ENCODE measurements at places on chromosomes 4 and X.

- no peak for DNase-seq
Measured at GRCh38 chr4:167183036-167183435, 51.3 kb downstream of the SPOCK3 start.

DNA sequence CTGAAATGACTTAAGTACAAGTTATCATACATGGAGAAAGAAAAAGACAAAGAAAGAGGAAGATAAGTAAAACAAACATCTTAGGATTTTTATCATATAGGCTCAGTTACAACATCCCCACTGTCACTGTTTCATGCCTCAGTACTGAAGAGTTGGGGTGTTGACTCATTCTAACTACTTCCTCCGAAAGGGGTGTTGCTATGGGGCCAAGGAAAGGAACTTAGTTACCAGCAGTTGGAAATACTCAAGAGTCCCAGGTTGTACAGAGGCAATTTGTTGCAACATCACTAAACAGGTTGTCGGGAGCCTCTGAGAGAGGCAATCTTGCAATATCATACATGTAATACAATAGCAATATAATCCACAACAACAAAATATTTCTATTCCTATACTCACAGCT, 1264.7 kb downstream of the PCDH7 start:
- no peak for DNase-seq

GRCh38 chr4:128380306-128380705, 92.7 kb upstream of the PGRMC2 start:
- DNase-seq = no peak

DNA sequence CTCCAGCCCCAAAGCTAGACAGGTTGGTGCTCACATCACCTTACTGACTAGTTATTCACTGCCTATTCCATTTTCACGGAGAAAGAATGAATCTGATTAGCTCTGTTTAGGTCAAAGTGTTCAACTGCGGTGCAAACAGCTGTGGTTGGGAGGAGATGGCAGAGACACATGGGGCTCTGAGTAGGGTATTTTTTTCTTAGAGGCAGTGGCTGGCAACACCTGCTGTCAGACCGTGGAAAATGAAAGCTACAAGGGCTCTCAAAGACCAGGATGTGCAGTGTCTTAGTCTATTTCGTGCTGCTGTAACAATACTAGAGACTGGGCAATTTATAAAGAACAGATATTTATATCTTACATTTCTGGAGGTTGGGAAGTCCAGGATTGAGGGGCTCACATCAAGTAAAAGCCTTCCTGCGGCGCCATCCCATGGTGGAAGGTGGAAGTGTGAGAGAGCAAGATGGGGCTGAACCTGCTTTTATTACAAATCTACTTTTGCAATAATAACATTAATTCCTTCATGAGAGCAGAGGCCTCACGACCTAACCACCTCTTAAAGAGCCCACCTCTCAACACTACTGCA, 10.6 kb downstream of the NYX start:
- no peak for DNase-seq

DNA sequence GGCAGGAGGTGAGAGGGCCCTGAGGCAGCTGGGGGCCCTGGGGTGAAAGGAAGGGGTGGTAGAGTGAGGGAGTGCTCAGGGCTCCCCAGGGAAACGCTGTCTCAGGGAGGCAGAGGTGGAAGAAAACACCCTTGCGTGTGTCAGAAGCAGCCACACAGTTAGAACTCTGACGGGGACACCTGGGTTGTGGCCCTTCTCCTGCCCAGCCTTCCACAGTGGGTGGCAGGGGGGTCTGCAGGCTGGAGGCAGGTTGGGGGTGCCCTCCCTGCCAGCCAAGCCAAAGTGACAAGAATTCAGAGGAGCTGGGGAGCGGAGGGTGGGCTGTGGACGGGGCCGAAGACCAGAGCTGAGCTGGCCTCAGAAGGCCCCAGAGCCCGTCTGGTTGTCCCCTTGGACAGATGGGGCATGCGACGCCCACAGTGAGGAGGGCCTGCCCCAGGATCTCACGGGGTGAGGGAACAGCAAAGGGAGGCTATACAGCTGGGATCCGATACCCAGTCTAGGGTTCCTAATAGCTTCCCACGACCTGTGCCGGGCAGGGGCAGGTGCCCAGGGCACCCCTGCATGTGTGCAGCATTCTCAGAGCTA, 105.2 kb upstream of the ADRA2C start:
- DNase-seq = no peak

DNA sequence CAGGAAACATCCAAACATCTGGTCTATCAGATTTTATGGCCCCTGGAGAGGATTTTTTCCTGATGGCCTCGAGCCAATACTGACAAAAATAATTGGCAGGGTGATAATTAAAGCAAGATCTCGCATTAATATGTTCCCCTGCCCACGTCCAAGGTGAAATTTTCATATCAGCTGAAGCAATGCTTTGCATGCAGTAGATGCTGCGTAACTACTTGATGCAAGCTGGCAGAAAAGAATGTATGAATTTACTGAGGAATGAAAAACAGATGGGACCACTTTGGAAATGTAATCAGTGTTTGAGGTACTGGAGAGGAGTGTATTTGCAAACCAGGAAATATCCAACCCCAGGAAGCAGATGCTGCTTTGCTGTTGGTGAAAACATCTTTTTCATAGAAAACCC, 36.8 kb upstream of the REST start:
- DNase-seq = peak; percentile 87
